ENCODE measurements at places on chromosomes 1 and 21.

DNA sequence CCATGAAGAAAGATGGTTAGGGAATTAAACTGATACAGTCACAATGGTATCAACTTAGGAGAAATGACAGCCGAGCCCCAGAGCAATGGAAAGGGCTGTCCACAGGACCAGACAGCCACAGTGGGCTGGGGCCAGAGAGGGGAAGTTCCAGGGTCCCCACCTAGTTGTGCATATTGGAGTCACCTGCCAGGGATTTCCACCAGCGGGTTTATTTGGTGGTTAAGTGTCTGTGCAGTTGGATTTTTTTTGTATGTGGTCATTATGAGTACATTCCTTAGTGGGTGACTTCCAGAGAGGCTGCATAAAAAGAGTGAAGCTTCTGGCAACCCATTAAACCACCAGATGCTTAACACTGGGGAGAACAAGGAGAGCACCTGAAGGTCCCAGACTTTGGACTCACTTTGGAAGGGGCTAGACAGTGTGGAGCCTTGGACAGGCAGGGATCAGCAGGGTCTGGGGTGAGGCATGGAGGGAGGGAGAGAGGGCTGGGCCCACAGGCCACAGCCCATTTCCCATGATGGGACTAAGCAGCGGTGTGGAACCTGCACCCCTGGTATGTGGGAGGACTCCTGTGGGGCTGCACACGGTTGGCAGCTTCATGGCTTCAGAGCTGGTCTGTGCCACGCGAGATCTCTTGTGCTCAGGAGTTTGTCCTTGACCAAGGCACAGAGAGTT is 7.8 kb upstream of the PTTG1IP start:
- no peak for DNase-seq

- DNase-seq, result peak; percentile 83
Measured at GRCh38 chr21:44801468-44802395, at the start of gene UBE2G2. Gene UBE2G2, minus strand, starts transcription at chr21:44801820. Its CDS starts 72 bp downstream, at chr21:44801748.

- DNase-seq, result no peak
Measured at GRCh38 chr1:153360592-153361479, 3.2 kb downstream of the S100A9 start.

DNA sequence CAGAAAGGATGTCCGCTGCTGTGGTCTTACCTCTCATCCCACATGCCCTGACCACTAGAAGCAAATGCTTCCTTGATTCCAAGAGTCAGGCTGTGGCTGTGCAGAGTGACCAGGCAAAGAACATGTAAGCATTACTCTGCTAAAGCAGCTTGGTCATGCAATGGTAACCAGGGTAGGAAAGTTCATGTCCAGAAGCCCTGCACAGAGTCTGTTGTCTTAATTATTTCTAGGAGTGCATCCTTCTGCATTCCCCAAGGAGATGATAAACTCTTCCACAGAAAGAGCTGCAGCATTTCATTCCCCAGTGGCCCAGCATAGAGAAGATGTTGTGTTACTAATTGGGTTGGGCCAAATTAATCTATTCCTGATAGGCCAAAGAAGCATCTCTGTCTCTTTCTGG is 10.1 kb upstream of the UTP25 start:
- DNase-seq, result no peak

DNA sequence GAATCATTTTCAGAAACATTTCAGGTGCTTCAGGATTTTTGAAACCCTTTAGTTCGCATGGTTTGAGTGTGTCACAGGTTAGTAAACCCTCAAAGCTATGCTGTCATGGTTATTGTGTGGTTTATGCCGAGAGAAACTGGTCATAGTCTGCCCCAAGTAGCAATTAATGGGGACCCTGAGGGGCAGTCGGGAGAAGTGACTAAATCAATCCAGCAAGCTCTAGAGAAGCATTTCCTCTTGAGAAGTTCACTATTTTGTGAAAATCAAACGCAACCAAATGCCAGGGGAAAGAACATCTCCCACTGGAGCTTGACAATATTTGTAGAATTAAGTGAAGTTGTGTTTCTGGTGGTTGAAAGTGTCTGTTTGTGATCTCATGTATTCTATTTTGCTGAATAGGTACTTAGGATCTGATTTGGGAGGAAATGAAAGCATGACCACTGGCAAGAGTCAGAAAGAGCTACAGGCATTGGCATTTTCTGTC is 63.0 kb upstream of the BACH1 start:
- DNase-seq, result no peak

- no peak for DNase-seq
Measured at GRCh38 chr21:41869771-41870170, 9.4 kb downstream of the PRDM15 start.

GRCh38 chr1:41483001-41483850 is 1.3 kb downstream of the EDN2 start:
- DNase-seq, result no peak

DNA sequence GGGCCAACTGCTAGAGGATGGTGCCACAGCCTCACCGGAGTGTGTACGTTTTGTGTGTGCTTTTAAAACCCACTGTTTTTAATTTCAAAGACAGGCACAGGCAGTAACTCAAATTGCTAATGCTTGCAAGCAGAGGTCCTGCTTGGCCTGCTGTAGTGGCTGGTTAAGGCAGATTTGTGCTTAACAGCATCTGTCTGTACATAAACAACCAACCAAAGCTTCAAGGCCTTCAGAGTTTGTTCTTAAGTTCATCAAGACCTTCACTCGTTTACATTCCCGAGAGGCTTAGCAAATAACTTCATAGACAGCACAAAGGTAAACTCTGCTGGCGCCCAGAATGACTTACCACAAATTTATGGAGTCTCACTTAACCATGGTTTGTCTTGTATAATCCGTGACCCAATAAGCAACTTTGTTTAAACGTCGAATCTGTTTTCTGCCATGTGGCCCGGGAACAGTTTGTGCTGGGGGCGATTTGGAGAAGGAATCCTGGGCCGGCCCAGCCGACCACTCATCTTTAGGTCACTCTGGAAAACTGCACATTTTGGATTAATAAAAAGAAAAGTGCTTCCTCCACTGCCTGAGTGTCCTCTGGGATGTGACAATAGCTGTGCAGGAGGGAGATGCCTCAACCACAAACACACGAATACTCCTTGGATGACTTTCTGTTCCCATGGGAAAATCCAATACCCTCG is 58.1 kb downstream of the CAPZB start:
- no peak for DNase-seq

GRCh38 chr1:156705918-156706656 is 704 bp upstream of the CRABP2 start:
- DNase-seq, result peak; percentile 73

- DNase-seq, result no peak
Measured at GRCh38 chr1:178706432-178706831, 18.6 kb upstream of the RALGPS2 start.

GRCh38 chr1:15799928-15800835 is 7.3 kb downstream of the UQCRHL start:
- DNase-seq, result no peak

DNA sequence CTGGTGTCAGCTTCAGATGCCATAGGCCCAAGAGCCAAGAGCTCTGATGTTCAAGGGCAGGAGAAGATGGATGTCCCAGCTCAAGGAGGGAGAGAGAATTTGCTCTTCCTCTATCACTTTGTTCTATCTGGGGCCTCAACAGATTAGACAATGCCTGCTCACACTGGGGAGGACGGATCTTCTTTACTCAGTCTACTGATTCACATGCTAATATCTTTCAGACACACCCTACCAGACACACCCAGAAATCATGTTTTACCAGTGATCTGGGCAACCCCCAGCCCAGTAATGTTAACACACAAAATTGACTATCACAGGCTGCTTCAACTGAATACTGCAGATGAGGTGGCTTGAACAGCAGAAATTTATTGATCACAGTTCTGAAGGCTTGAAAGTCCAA is 69.0 kb downstream of the OLFML3 start:
- DNase-seq, result no peak

- no peak for DNase-seq
Measured at GRCh38 chr1:204190212-204191211, 5.8 kb downstream of the KISS1 start.

DNA sequence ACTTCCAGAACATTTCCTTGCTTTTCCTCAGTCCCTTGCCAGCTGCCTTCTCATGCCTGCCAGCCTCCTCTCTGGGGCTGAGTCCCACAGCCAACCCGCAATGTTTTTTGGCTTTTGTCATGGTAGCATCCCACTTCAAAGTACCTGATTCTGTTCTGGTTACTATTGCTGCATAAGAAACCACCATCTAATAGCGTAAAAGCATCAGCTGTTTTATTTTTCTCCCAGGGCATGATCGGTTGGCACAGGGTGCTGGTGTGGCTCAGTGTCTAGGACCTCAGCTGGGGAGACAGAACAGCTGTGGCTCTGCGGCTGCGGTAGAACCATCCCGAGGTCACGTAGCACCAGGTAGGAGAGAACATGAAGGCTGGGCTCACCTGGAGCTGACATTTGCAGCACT is 8.9 kb upstream of the PRMT2 start:
- no peak for DNase-seq

DNA sequence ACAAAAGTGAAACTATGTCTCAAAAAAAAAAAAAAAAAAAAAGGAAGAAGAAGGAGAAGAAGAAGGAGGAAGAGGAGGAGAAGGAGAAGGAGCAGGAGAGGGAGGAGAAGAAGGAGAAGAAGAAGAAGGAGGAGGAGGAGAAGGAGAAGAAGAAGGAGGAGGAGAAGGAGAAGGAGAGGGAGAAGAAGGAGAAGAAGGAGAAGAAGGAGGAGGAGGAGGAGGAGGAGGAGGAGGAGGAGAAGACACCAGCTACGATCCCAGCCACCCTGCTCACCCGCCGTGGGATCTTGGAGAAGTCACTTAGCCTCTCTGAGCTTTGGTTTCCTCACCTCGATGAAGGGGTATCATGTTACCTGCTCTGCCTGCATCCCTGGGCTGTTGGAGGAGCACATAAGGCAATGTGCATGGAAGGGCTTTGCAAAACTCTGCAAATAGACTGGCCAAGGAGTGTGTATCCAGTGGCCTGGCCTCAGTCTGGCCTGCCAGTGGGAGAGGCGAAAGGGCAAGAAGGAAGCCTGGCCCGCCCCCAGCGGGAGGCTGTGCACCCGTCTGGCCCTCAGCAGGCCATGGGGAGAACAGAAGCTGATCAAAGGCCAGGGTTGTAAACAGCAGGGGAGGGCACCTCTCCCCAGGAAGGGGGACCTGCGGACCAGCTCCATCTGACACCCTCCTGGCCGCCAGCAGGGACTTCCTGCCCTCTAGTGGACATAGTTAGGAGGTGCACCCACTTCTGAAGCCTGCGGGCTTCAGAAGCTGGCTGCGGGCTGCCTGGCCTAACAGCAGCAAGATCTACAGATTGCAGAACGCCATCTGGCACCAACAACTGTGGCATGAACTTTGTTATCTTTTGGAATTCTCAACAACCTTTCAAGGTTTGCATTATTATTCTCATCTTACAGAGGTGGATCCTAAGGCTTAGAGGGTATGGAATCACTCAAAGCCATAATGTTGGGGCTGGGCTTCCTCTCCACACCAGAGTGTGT is 19.2 kb upstream of the CDK18 start:
- peak; percentile 58 for DNase-seq

DNA sequence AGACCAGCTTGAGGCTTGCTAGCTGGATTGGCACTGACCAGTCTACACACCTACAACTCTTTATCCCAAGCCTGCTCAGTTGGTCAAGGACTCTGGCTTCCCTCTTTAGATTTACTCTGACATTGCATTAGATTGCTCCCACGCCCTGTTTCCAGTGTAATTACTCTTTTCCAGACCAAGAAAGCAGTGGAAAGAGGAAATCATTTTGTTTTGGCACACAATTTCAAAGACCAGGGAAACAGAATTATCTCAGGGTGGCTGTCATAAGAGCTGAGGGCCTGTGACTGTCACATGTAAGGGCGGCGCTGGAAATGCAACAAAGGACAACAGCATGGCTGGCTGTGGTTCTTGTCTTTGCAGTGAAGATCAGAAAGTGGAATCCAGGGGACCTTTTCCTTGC is 302.7 kb downstream of the HHAT start:
- DNase-seq, result no peak

GRCh38 chr1:15107911-15108310 is 45.6 kb upstream of the TMEM51 start:
- DNase-seq, result no peak

DNA sequence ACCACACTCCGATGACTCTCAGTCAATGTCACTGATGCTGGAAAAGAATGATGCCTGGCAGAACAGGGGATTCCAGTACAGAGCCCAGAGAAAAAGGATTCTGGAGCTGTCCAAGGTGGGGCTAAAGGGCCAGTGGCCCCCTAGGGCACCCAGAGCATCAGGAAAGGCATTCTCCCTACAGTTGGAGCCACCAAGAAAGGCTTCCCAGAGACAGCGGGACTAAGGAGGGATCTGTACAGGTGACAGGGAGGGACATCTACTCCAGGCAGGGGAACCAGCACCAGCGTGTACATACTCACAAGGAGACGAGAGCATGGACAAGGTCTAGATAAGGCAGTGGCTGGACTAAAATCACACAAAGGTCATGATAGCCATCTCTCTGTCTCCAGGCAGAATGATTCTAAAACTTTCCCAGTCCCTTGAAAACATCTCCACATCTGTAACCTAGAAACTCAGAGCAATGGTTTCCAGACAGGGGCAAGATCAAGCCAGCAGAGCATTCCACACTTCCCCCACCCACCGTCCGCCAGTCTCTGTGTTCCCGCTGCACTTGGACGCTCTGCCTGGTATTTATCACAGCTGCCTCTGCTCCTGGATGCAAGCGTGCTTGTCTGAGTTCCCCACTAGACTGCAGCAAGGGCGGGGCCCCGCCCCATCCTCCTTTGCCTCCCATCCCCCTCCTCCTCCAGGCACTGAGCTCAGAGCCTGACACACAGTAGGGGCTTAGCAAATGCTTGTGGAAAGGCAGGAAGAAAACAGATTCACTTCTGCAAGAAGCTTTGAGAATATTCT is 111.6 kb upstream of the ZC3H12A start:
- no peak for DNase-seq

DNA sequence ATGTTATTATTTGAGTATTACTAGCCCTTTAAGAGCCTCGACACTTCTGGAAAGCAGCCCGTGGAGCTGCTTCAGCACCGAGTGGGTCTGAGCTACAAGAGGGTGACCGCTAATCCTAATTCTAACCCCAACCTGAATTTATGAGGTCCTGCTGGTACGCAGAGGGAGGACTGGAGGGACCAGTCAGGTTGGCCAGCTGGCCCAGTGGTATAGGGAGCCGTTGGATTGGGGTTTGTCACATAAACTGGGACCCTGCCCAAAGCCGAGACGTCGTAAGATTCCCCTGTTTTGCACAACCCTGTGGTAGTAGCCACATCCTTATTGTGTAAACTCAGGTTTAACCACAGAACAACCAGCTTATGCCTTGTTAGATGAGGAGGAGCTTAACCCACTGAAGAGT is 60.8 kb upstream of the F3 start:
- DNase-seq, result no peak

DNA sequence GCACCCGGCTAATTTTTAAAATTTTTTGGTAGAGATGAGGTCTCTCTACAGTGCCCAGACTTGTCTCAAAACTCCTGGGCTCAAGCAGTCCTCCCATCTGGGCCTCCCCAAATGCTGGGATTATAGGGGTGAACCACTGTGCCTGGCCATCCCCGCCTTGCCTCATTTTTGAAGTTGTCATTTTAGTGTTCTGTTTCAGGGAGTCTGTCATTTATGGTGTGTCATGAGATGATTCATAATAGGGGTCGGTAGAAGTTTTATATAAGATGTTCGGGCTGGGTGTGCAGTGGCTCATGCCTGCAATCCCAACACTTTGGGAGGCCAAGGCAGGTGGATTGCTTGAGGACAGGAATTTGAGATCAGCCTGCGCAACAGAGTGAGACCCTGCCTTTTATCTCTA is 8.5 kb downstream of the PRCC start:
- DNase-seq, result no peak
